ENCODE measurements at places on chromosomes 13 and 19.

- DNase-seq: no peak
Observed at GRCh38 chr13:31134039-31134711, 27.5 kb downstream of the HSPH1 start.

- DNase-seq: no peak
Observed at GRCh38 chr13:40812102-40812501, 22.7 kb downstream of the SLC25A15 start.

GRCh38 chr13:35769812-35770211 is 293.3 kb upstream of the MAB21L1 start:
- no peak for DNase-seq

GRCh38 chr13:45278096-45278645 is 62.8 kb downstream of the TPT1 start:
- DNase-seq: no peak

GRCh38 chr13:59250336-59251189 is 913.2 kb downstream of the DIAPH3 start:
- DNase-seq: no peak

- no peak for DNase-seq
Observed at GRCh38 chr19:3285647-3286176, 61.3 kb downstream of the CELF5 start.

GRCh38 chr13:113843864-113844556 is 19.9 kb downstream of the GAS6 start:
- DNase-seq: no peak

- DNase-seq: no peak
Observed at GRCh38 chr19:17836530-17836929, 11.3 kb downstream of the JAK3 start.

GRCh38 chr13:49225223-49226042 is 5.3 kb downstream of the MLNR start:
- peak; percentile 92 for DNase-seq

Data from AML-193 (cell line).